T follicular helper cell (primary cell): ENCODE measurements at places on chromosomes 2 and 18.

GRCh38 chr18:50879302-50880118, 592 bp downstream of the ME2 start:
- DNase-seq, result no peak

GRCh38 chr2:154195644-154196195, 324.0 kb downstream of the GALNT13 start:
- no peak for DNase-seq

GRCh38 chr18:70288171-70288850, 534 bp upstream of the SOCS6 start:
- DNase-seq, result no peak

GRCh38 chr2:37871456-37872191, 53.5 kb upstream of the RMDN2 start:
- no peak for DNase-seq

DNA sequence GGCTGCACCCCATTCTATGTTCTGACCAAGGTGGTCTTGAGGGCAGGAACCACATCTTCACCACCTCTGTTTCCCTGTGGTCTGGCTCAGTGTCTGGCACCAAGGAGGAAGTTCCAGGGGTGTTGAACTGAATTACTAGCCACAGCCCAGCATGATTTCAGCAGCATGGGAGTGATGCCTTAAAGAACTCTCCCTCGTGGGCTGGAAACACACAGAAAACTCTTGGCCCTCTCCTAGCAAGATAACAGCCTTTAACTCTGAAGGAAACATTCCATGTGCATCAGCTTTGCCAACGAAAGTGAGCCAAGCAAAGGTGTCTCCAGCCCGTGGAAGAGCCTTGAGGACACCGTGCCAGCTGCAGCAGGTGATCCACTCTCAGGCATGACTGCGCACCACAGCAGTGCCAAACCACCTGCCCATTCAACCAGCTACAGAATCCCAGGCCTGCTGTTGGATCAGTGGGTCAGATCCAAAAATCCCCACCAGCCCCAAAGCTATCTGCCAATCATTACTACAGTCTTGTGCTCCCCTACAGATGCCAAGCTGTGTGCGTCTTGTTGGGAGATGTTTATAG, 124.8 kb downstream of the TTC32 start:
- no peak for DNase-seq

GRCh38 chr2:20916604-20917286, 93.8 kb upstream of the LDAH start:
- no peak for DNase-seq

DNA sequence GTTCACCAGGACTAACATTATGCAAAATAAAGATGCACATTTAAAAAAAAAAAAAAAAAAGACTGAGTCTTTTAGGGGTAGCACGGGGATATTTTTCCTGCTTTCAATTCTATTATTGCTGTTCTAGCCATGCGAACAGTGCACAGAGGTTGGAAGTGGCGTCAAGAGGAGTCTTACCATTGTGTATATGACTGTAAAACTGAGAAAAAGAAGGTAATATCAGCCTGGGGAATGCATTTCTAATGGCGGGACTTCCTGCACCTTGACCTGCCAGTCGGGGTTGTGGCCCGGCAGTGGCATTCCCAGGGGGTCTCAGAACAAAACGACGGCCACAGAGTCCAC, 48.5 kb upstream of the ATP6V1B1 start:
- no peak for DNase-seq

- DNase-seq, result no peak
Measured at GRCh38 chr2:97963880-97964279, 31.9 kb downstream of the TMEM131 start.

GRCh38 chr2:172969166-172969565, 106.5 kb upstream of the MAP3K20 start:
- DNase-seq, result no peak

DNA sequence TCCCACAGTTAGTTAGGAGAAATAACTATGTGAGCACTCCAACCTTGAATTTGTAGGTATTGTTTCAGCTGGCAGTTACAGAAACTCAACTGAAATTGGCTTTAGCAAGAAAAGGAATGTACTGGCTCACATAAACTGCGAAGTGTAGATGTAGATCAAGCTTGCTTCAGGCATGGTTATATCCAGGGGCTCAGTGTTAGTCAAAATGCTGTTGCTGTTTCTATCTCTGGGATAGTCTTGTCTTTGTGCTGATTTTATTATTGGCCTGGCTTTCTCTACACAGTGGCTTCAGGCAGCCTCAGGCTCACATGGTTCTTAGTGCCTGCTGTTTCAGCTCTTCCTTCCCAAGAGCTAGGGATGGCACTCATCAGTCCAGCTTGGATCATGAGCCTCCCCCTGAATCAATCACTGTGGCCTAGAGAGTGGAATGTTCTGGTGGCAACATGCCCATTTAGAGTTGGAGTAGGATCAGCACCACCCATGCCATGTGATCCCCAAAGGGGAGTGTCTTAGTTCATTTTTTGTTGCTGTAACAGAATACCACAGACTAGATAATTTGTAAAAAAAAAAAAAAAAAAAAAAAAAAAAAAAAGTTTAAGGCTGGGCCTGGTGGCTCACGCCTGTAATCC, 69.1 kb upstream of the FOXI3 start:
- DNase-seq, result no peak

GRCh38 chr2:181189951-181190350, 209.5 kb downstream of the UBE2E3 start:
- DNase-seq, result no peak

- DNase-seq, result no peak
Measured at GRCh38 chr2:70094171-70094977, 7.1 kb downstream of the PCBP1 start.

DNA sequence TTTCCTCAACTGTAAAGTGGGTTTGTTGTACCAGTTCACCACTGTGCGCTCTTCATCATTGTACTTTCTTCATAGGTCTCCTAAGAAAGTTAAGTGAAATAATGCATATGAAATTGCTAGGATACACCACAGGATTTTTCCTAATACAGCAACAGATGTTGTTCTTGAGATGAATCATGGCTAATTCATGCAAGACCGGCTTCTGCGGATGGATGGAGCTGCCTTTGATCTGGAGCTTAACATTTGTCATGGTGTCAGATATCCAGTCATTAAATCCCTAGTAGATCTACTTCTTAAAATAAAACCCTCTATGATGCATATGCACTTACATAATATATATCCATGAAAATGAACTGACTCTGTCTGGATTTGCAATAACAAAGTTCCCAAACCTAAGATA, 114.1 kb downstream of the COL6A3 start:
- DNase-seq, result no peak

DNA sequence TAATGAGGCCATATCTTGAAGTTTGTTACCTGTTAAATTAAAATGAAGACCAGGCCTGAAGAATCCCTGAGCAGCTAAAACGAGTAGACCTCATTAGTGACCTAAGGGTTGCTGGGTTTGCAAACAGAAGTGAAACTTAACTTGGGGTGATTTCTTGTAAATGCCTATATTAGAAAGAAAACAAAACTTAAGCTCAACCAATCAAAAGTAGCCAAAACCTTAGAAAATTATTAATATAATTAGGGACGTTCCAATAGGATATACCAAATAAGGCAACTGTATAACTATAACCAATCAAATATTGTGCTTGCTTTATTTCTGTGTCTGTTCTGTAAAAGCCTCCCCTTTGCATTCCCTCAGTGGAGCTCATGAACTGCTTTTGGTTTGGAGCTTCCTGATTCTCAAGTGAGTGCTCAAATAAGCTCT, 137.9 kb upstream of the VRK2 start:
- no peak for DNase-seq

- DNase-seq, result no peak
Measured at GRCh38 chr18:33803636-33804035, 225.6 kb downstream of the ASXL3 start.

DNA sequence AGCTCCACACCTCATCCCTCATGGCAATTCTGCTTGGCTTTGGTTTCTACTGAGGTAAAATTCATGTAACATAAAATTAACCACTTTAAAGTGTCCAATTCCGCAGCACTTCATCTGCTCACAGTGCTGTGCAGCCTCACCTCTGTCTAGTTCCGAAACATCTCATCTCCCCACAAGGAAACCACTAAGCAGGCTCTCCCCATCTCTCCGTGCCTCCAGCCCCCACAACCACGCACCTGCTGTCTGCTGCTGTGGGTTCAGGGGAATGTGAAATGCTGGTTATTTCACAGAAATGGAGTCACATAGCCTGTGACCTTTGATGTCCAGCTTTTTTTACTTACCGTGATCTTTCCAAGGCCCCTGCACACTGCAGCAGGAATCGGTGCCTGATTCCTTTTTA, 7.7 kb upstream of the GPC1 start:
- DNase-seq, result no peak

- DNase-seq, result no peak
Measured at GRCh38 chr2:54722641-54723040, 821 bp upstream of the EML6 start.

GRCh38 chr2:239978411-239978810, 46.7 kb downstream of the NDUFA10 start:
- DNase-seq, result no peak

GRCh38 chr18:79590191-79591031, 89.2 kb upstream of the CTDP1 start:
- DNase-seq, result no peak

DNA sequence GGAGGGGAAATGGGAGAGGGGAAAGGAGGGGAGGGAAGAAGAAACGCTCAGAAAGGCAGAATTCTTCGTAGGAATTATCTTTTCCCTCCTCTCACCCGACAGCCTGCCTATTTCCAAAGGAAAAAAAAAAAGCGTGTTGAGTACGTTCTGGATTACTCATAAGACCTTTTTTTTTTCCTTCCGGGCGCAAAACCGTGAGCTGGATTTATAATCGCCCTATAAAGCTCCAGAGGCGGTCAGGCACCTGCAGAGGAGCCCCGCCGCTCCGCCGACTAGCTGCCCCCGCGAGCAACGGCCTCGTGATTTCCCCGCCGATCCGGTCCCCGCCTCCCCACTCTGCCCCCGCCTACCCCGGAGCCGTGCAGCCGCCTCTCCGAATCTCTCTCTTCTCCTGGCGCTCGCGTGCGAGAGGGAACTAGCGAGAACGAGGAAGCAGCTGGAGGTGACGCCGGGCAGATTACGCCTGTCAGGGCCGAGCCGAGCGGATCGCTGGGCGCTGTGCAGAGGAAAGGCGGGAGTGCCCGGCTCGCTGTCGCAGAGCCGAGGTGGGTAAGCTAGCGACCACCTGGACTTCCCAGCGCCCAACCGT, at the start of gene GAD1:
Gene GAD1 (plus strand): TSS at position 384 of the 589 bp plus-strand sequence. CDS start 1,705 bp downstream, outside the sequence.
- peak; percentile 18 for DNase-seq

DNA sequence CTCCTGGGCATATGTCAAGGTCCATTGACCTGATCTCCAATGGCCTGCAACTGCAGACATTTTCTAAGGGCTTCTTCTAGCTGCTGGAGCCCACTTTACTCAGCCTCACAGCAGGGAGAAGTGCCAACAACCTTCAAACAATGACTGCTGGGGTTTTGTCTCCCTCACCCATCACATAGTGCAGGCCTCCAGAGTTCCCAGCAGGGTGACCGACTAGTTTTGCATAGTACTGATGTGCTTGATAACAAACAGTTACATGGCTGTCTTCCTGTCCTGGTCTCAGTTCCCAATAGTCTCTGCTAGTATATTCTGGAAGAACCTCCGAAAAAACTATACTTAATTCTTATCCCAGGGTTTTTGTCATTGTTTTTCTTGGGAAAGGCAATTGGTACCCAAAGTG, 10.4 kb upstream of the NETO1 start:
- no peak for DNase-seq

DNA sequence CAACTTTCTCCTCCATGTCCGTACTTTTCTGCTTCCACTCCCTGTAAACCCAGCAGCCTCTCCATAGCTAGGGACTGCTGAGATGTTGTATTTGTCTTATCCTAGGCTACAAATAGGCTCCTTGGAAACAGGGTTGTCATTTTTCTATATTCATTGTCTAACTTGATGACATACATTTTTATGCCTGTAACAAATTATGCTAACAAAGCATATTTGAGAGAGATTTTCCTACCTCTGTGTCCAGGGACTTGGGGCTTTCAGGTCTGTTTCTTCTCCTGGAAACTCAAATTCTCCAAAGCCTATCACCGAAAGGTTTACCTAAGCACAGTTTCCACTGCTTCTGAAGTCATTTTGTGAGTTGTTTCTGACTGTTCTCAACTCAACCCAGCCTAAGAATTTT, 102.7 kb downstream of the UBE2E3 start:
- DNase-seq, result no peak

GRCh38 chr2:162697111-162697510, 141.5 kb downstream of the KCNH7 start:
- no peak for DNase-seq

GRCh38 chr18:10249270-10249669, 205.2 kb upstream of the APCDD1 start:
- DNase-seq, result no peak

DNA sequence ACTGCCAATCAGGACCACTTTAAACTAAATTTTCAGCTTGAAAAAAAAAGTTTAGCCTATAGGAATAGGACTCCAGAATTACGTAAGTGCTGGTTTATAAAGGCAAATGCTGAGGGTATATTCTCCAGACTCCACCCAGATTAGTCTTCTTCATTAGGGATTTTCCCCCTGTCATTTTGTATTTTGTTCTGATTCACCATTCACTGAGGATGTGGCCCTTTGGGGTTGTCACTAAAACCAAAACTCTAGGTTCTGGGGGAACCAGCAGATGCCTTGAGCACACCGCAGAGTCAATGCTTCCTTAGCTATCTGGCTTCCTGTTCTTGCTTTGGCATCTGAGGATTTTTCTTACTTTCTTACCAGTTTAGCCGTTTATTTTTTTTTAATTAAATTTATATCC, 10.5 kb downstream of the SCYGR4 start:
- no peak for DNase-seq
